ENCODE measurements at places on chromosomes 7 and 10.

- no peak for DNase-seq
Observed at GRCh38 chr7:1533255-1533546, 2.7 kb downstream of the MAFK start.

- no peak for DNase-seq
Observed at GRCh38 chr7:106806556-106806955, 58.5 kb upstream of the PIK3CG start.

- no peak for DNase-seq
Observed at GRCh38 chr10:78584681-78585080, 484.1 kb upstream of the ZMIZ1 start.

- no peak for DNase-seq
Observed at GRCh38 chr7:33986951-33987947, 81.9 kb downstream of the BMPER start.

GRCh38 chr7:140857048-140857447, 67.7 kb downstream of the BRAF start:
- no peak for DNase-seq

DNA sequence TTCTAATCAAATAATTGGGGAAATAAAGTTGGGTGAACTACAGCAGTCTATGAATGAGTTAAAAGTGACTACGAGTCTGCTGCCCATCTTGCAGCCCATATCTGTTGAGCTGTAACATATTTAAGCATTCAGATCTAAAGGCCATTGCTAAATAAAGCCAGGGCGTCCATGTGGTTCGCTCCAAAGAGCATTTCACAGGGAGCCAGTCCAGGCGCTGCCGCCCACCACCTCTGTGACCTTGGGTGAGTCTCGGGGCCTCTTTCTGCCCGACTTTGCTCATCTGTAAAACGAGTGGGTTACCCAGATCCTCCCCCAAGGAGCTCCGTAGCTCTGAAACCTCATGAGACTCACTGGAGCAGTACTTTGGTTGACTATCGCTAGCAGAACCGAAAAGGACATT, 223.1 kb downstream of the CUX1 start:
- no peak for DNase-seq

- no peak for DNase-seq
Observed at GRCh38 chr10:73553761-73554160, 37.4 kb downstream of the USP54 start.
